OCI-M1 (cell line): ENCODE measurements at places on chromosomes 4 and X.

DNA sequence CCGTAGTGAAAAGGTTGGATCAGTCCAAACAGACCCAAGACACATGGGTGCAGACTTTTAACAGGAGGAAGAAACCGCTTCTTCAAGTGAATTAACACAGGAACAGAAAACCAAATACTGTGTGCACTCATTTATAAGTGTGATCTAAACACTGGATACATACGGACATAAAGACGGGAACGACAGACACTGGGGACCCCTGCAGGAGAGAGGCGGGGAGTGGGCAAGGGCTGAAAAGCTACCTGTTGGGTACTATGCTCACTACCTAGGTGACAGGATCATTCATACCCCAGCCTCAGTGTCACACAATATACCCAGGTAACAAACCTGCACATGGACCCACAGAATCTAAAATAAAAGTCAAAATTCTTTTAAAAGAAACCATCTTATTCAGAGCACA is 326.0 kb upstream of the NOCT start:
- no peak for DNase-seq

DNA sequence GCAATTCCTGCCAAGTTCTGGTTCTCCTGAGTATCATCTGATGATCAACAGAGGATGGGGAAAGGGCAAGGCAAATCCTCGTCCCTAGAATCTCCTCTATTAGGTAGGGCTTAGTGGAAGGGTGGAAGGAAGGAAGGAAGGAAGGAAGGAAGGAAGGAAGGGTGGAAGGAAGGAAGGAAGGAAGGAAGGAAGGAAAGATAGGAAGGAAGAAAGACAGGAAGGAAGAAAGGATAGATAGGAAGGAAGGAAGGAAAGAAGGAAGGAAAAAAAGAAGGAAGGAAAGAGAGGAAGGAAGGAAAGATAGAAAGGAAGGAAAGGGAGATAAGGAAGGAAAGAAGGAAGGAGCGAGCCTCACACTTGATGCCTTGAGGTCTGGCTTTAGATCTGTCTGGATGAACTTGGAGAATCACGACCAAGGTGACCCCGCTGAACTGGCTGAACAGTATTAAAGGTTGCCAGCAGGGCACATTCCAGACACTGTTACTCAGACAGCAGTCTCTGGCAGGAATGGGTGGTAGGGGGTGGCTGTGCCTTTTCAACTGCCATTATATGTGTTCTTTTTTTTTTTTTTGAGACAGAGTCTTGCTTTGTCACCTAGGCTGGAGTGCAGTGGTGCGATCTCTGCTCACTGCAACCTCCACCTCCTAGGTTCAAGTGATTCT is 57.1 kb downstream of the MAP7D2 start:
- no peak for DNase-seq

DNA sequence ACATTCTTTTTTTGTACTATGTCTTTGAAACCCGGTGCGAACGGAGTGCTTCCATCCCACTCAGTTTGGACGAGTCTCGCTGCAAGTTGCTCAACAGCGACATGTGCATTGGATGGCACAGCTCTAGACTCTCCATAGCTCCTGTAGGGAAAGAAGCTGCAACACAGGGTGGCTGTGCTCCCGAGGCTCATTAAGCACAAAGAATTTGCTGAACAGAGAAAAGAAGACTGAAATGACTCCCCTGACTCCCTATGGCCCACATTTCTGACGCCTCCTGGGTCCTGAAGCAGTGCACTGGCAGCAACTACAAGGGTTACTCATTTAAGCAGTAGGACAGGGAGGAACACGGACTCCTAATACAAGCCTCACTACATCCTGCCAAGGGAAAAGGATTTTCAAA is 127.4 kb downstream of the SH3RF1 start:
- DNase-seq = no peak

DNA sequence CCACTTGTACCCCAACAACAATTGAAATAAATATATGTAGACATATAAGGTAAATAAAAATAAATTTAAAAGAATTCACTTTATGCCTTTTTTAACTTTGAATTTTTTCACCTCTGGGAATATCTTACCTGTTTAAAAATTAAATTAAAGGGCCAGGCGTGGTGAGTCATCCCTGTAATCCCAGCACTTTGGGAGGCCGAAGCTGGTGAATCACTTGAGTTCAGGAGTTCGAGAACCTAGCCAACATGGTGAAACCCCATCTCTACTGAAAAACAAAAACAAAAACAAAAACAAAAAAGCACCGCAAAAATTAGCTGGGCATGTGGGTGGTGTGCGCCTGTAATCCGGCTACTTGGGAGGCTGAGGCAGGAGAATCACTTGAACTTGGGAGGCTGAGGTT is 164.8 kb downstream of the AASDH start:
- DNase-seq = no peak

- DNase-seq = no peak
These were observed 123.5 kb downstream of the GABRB1 start for GRCh38 chr4:47154816-47155370.
